ENCODE measurements at places on chromosomes 4 and X.

DNA sequence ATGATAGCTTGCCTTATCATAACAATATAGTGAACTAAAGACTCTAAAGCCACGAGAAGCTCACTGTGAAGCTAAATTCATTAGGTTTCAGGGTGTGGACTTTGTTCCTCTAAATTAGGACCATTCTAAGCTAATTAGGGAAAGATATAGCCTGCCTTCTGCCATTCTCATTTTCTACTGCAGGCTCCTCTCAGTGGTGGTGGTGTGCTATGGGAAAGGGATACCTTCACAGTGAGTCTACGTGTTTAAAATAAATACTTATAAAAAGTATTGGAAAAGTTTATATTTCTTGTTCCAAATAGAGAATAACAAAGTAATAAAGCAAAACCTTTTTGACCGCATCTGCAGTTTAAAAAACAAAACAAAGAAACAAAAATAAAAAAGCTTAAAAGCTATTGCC lies 327.7 kb downstream of the PAPSS1 start:
- H3K27ac ChIP-seq, result no peak overlapping the region
- no peak for DNase-seq
- H3K27me3 ChIP-seq, result no peaks in the 10 kb centered on the region
- H3K4me1 ChIP-seq, result no peaks in the 10 kb centered on the region

GRCh38 chr4:124631760-124632159 lies 80.8 kb downstream of the ANKRD50 start:
- no peaks in the 10 kb centered on the region for H3K27me3 ChIP-seq
- no peak for DNase-seq
- H3K4me3 ChIP-seq, result no peak overlapping the region
- no peak overlapping the region for H3K27ac ChIP-seq

DNA sequence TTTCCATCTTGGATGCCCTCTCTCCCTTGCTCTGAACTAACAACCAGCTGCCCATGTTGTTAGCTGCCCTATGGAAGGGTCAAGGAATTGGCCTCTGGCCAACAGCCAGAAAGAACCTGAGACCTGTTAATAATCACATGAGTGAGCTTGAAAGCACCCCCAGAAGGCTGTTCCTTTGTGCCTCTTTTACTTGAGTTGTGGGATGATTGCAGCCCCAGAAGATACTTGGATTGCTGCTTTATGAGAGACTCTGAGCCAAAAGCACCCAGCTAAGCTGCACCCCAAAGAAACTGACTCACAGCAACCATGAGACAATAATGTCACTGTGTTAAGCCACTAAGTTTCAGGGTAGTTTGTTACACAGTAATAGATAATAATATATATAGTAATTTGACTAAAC lies 73.3 kb downstream of the FRYL start:
- H3K27me3 ChIP-seq, result no peaks in the 10 kb centered on the region
- DNase-seq, result no peak
- peaks cover 8% of the 10 kb centered on the region for H3K4me1 ChIP-seq
- H3K4me3 ChIP-seq, result no peak overlapping the region

DNA sequence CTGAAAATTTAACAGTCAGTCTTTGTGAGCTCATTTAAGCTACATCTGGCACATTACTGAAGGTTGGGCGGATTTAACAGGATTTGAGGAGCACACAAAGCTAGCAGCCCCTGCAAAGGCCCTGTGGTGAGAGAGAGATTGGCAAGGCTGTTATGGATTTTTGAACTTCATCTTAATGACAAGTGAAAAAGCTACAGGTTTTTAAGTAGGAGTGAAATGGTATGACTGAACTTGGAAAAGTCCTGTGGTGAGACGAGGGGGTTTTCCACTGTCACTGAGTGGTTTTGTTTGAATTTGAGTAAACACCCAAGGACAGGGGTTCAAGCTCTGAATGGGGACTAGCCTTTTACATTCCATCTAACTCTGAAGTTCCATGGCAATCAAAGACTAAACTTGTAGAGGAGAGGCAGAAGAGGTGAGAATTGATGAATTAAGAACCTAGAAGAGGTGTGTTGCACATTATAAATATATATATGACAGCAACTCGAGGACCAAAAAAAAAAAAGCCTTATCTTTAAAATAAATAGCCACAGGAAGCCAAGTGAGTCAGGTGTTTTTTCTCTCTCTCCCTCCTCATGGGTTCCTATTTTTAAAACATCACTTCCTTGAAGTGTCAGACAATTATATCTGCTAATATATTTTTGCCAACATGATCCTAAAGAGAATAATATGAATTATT lies 47.8 kb upstream of the CLNK start:
- peaks cover 22% of the 10 kb centered on the region for H3K27me3 ChIP-seq
- no peak overlapping the region for H3K4me3 ChIP-seq
- no peaks in the 10 kb centered on the region for H3K36me3 ChIP-seq
- H3K27ac ChIP-seq, result no peak overlapping the region
- no peak for DNase-seq

DNA sequence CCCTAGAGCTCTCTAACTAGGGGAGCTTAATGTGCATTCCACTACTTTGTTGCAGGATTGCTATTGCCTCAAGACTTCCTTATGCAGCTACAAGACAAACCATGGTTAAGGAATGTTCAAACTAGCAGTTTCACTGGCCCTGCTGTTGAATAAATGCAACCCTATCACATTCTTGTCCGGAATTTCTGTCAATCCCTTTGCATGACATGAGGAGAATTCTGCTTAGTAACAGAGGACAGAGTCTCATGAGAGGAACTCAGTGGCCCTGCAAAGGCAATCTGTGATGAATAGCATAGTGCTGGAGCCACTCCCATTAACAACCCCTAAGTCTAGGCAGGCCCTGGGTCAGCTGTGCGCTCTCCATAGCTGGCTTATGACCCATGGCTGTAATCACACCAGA lies 30.7 kb upstream of the SGMS2 start:
- H3K36me3 ChIP-seq, result no peaks in the 10 kb centered on the region
- H3K27ac ChIP-seq, result no peak overlapping the region
- no peak for DNase-seq
- H3K4me1 ChIP-seq, result no peaks in the 10 kb centered on the region
- H3K4me3 ChIP-seq, result no peak overlapping the region
- peaks cover 21% of the 10 kb centered on the region for H3K27me3 ChIP-seq
